ENCODE measurements at places on chromosomes 4 and X.

- DNase-seq: peak; percentile 16
Observed at GRCh38 chr4:160265014-160265413, 1162.1 kb downstream of the RAPGEF2 start.

GRCh38 chr4:81601358-81601694 lies 129.6 kb upstream of the RASGEF1B start:
- DNase-seq: no peak

- DNase-seq: no peak
Observed at GRCh38 chr4:141921293-141921692, 284.9 kb downstream of the IL15 start.

- DNase-seq: no peak
Observed at GRCh38 chrX:40022421-40022820, 75.3 kb downstream of the BCOR start.

GRCh38 chr4:174503079-174503715 lies 19.1 kb downstream of the HPGD start:
- DNase-seq: no peak

DNA sequence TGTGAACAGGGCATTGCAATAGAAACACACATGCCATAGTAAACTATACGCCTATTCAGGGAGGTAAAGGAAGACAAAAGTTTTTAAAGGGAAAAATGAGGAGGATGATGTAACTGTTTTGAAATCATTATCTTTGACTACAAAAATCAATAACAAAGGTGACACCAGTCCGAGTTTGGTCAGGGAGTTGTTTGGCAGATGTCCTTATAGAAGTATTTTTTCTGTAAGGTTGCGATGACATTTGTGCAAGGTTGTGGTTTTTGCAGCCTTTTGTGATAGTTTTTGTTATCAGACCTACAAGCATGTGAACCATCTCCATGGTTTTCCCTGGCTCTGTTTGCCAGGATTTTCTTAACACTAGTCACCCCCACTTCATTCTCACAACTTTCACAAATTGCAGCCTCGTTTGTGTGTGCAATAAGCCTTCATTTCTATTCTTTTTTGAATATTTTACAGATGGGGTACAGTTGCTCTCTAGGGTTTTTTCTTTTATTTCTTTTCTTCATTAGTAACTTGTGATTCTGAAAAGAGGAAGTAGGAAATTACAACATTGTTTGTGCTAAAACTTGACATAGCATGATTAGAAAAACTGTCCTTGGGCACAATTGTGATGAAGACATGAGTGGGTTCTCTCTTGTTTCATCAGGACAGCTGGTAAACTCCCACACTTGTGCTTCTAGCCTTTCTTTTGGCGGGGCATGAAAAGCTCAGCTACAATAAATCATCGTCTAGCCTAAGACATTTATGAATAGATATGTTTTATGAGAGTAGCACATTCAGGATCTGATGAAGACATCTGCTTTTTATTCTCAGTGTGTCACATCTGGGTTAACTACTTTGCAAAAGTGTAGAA lies 60.2 kb upstream of the PNPLA4 start:
- DNase-seq: peak; percentile 47

- no peak for DNase-seq
Observed at GRCh38 chr4:142309772-142310171, 536.3 kb downstream of the INPP4B start.

GRCh38 chr4:666822-667544 lies 7.1 kb downstream of the ATP5ME start:
- no peak for DNase-seq

DNA sequence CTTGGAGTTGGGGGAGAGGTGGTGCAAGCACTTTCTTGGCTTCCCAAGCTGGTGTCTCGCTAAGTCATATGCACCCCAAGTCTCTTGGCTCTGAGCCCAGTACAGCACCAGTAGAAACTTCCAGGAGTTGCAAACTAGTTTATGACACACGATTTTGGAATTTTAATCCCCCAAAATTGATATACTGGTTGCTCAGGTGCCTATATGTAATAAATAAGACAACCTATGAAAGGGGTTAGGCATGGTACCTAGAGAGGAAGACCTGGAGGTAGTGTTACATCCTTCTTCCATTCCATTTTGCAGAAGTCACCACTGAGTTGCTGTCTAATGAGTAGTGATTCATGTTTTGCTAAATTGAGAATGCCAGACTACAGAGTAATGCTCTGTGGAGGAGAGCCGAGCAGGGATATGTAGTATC lies 4.3 kb upstream of the SLC4A4 start:
- DNase-seq: peak; percentile 67

- DNase-seq: no peak
Observed at GRCh38 chrX:17802756-17803155, 58.3 kb downstream of the RAI2 start.

DNA sequence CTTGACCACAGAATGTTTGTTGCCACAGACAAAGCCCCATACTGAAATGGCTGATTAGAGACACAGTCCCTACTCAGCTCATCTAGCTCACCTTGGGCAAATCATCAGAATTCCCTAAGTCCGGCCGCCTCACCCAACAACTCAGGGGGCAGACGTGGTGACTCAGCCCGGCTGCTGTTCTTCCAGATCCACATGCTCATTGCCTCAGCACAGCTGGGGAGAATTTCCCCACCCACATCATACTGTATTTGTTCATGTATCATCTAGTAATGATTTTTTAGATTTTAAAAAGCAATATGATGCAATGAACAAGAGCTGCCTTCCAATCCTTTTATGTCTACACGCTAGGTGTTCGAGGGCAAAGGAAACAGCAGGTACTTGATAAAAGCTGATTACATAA lies 333.8 kb upstream of the TENM3 start:
- DNase-seq: peak; percentile 84

DNA sequence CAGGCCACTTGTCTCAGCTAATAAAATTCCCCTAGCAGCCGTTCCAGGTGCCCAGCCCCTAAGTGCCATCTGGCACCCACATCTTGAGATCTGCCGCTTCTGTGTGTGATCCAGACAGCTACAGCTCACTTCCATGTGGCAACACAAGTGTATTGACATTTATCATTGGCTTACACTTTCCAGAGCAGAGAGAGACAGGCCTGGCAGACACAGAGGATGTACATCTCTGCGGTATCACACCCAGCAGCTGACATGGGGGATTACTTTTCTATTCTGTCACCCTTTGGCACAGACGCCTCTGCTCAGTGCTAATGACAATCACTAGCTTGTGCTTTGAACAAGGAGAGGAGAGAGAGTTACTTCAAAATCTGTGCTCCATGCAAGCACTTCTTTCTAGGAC lies 195.9 kb downstream of the KDR start:
- no peak for DNase-seq

DNA sequence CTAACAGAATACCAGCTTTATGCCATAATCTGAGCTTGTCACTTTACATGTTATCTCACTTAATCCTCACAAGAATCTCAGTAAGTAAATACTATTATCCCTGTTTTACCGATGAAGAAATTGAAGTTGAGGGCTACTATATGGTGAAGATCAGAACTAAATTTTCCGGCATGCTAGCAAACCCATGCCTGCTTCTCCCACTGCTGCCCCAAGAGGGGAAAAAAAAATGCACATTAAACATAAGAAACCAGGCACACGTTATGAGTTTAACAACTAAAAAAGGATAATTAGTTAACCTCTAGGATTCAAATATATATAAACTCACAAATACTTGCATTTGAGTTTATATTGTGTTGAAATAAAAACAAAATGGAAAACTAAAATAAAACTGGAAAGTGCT lies 10.8 kb downstream of the SLC10A7 start:
- DNase-seq: no peak

DNA sequence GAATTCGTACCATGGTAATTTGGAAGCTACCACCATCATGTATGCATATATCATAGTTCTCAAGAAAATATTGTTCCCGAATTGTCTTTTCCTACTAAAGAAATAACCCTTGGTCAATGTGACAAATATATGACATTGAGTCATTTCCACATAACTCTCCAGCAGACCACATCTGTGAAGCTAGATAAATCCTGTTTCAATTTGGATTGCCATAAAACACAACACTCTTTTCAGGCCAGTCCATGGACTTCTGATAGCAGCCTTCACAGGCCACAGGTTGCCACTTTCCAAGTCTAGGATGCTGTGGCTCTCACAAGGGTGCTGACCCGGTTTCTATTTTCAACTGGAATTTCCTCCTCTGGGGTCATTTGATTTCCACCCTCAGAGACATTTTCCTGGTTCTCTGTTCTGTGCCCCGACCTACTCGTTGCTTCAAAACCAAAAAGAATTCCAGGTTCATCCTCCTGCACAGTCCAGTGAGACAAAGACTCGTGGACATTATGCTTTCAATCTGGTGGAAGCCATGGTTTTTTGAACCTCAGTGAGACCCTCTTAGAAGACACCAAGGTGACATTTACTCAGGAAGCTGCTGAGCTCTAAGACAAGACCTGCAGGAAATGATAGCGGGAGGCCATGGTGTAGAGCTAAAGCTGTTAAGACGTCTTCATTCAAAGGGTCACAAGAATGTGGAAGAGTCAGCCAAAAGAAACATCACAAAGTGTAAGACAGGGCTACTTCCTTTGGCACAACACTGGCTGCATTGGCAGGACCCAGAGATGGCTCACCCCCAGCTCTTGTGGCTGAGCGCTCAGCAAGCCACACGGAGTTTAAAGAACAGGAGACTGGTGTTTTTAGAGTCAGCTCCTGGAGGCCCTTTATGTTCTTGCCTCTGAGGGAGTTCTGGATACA lies 119.8 kb downstream of the AMELX start:
- no peak for DNase-seq

GRCh38 chr4:165299399-165300060 lies 27.9 kb upstream of the MSMO1 start:
- no peak for DNase-seq

- DNase-seq: no peak
Observed at GRCh38 chrX:8755116-8755515, 23.2 kb upstream of the ANOS1 start.

DNA sequence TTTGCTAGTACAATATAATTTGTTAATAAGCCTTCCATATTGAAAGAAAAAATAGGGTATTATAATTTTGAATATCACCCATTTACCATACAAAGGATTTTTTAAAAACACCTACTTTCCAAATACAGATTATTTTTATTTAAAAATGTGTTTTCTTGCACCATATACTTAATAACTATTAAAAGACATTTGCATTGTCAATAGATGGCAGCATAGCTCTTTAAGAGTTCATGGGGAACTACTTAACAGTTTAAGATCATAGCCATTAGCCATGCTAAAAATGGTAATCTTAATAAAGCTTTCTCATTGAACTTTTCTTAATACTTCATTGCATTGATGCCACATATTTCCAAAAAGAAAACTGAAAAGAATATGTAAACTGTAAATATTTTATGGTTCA lies 1995.9 kb downstream of the C4orf33 start:
- DNase-seq: peak; percentile 47

GRCh38 chr4:184514121-184514988 lies 40.0 kb upstream of the IRF2 start:
- DNase-seq: peak; percentile 83

GRCh38 chrX:85622635-85623034 lies 243.2 kb upstream of the POF1B start:
- DNase-seq: no peak

- DNase-seq: no peak
Observed at GRCh38 chrX:82127228-82128123, 925.6 kb downstream of the SH3BGRL start.

DNA sequence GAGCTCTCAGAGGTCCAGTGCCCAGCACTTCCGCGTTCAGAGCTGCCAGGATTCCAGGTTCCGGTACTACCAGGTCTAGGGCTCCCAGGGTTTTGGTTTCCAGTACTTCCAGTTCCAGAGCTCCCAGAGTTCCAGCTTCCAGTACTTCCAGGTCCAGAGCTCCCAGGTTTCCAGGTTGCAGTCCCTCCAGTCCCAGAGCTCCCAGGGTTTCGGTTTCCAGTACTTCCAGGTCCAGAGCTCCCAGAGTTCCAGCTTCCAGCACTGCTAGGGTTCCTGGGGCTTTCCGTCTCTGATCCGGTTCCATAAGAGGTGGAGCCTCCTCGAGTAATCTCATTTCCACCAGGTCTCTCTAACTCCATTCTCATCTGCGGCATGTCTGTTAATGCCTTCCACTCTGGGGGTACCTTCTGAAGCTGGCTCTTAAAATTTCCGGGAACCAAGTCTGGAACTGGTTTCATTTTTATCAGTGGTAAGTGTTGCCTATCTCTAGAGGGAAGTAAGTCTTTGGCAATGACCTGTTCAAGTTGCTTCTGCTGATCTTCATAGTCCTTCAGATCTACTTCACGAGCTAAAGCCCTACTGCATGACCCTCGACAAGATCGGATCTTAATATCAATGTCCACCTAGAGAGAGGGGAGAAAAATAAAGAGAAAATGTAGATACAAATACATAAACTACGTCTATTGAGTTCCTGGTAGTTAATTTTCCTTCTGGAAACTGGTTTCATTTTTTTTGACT lies 4.1 kb downstream of the FGA start:
- no peak for DNase-seq
